CD4-positive, alpha-beta T cell treated with Interferon alpha-2 for 1 hour (primary cell): ENCODE measurements at places on chromosomes 6 and 20.
A peak's percentile ranks its signal among the peaks of the same experiment; 100 is the strongest.

DNA sequence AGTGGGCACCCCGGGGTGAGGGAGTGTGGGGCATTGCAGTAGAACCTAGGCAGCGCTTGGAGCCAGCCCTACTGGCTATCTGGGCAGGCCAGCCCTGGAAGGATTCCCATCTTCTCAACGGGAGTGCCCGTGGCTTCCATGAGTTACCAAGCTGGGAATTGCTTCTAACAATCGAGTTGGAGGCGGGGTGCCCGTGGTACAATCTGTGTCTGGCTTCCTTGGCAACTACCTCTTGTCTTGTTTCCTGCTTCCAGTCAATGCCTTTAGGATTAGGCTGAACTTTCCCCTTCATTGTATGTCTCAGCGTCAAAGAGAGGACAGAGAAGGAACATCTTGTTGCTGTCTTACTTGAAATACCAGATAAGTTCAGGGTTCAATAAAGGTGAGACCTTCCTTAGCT lies 33.3 kb downstream of the PPP1R14C start:
- no peak for DNase-seq

- DNase-seq, result peak; percentile 21
Measured at GRCh38 chr20:32965581-32966373, 38.5 kb downstream of the SUN5 start.

DNA sequence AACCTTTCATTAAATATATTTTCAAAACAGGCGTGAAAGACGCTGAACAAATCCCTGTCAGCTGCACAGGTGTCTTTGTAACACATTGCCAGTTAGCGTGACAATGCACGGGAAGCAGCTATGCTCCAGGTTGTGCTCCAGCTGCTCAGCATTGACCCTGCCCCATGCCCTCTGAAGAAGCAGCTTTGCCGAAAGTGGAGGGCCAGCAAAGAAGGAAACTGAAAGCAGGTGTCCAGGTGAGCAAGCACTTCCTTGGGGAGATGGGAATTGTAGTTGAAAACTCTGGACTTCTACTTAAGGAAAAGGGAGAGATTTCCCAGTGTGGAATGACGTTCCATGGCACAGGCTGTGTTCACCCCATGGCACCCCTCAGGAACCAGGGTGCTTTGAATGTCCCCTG lies 125.7 kb downstream of the TTLL2 start:
- DNase-seq, result no peak

GRCh38 chr6:33193619-33194018 lies 1.4 kb upstream of the COL11A2 start:
- DNase-seq, result no peak

DNA sequence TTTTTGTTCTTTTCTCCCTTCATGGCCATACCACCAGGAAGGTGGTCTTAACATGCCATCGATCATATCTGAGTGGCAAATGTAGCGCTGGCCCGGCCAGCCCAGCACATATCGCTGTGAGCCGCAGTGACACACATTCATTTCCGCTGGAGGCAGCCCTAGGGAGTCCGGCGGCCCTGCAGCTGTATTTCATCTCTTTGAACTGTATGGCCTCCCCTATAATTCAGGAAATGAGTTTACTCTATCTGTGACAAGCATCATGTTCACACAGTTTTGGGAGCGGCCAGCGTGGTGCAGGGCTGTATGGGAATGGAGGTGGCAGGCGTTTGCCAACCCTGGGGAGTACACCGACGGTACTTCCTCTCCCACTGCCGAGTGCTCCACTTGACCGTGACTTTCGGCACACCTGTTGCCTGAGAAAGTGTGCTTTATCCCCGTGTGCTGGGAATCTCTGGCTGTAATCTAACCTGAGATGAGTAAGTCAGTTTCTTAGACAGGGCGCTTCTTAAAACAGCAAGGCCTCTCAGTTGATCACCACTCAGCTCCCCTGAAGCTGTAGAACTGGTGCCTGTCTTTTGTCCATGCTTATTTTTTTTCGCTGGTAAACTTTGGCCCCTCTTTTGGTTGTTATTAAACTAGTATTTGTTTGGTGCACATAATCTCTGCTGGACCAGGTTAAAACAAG lies 257.1 kb upstream of the TAB2 start:
- DNase-seq, result peak; percentile 43

- DNase-seq, result no peak
Measured at GRCh38 chr6:83952830-83953229, 80.7 kb upstream of the MRAP2 start.

- no peak for DNase-seq
Measured at GRCh38 chr20:63360850-63361518, at the start of gene CHRNA4. TSS of gene CHRNA4 (minus strand) at chr20:63361349. CDS start at chr20:63361165, 184 bp downstream.

- no peak for DNase-seq
Measured at GRCh38 chr20:1813674-1814635, 81.3 kb upstream of the SIRPA start.

DNA sequence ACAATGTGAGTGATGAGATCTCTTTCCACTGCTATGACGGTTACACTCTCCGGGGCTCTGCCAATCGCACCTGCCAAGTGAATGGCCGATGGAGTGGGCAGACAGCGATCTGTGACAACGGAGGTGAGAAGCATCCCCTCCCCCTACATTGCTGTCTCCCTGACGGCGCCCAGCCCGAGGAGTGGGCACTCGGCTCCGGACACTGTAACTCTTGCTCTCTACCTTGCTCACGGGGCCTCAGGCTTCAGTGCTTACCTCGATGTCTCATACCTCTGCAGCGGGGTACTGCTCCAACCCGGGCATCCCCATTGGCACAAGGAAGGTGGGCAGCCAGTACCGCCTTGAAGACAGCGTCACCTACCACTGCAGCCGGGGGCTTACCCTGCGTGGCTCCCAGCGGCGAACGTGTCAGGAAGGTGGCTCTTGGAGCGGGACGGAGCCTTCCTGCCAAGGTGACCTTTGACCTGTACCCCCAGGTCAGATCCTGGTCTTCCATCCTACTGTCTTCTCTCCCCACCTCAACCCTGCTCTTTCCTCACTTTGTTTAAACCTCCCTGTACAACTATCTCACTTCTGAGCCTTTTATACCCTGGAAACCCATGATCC lies 1.3 kb downstream of the CFB start:
- DNase-seq, result no peak

- no peak for DNase-seq
Measured at GRCh38 chr6:75290136-75290945, 5.7 kb upstream of the TMEM30A start.

DNA sequence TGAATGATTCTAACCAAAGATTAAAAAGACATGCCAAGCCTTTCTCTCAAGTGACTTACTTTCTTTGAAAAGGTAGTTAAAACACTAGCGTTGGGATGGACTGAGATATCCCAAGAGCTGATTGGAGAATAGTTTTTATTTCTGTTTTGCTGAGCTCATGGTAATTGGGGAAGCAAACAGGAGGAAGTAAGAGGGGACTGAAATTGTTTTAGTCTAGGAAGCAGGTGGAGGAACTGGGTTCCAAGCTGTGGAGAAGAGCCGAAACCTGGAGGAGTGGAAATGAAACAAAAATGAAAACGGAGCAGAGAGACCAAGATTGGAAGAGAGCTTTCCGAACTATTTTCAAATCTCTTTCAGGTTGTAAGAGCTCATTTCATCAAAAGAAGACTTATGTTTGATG lies 59.9 kb upstream of the TENT5A start:
- no peak for DNase-seq

GRCh38 chr6:89862698-89863097 lies 31.6 kb upstream of the GJA10 start:
- no peak for DNase-seq

- DNase-seq, result peak; percentile 17
Measured at GRCh38 chr6:10838794-10839333, 525 bp upstream of the MAK start.

- no peak for DNase-seq
Measured at GRCh38 chr6:3809982-3810381, 39.2 kb upstream of the FAM50B start.

DNA sequence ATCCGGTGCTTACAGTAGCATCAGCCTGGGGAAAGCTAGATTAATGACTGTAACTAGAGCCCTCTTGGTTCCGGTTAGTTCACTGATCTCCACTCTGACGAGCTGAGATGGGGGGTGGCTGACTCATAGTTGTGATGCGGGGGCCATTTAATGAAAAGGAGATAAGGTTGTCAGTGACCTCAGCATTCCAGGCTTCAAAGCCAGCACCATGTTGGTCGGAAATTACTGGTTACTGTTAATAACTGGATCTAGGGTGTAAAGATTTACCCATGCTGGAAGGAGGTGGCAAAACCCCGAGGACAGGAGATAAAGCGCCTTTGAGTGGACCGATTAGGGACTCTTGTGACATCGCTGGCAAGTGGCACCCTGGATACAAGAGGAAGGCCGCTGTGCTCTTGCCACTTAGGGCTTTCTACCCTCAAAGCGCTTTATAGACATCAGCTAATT lies 21.1 kb downstream of the FOXC1 start:
- no peak for DNase-seq

- no peak for DNase-seq
Measured at GRCh38 chr20:41261790-41262717, 55.5 kb downstream of the ZHX3 start.

- DNase-seq, result no peak
Measured at GRCh38 chr6:63305277-63305676, 14.5 kb downstream of the LGSN start.

- no peak for DNase-seq
Measured at GRCh38 chr6:7271205-7271534, 41.8 kb downstream of the SSR1 start.

DNA sequence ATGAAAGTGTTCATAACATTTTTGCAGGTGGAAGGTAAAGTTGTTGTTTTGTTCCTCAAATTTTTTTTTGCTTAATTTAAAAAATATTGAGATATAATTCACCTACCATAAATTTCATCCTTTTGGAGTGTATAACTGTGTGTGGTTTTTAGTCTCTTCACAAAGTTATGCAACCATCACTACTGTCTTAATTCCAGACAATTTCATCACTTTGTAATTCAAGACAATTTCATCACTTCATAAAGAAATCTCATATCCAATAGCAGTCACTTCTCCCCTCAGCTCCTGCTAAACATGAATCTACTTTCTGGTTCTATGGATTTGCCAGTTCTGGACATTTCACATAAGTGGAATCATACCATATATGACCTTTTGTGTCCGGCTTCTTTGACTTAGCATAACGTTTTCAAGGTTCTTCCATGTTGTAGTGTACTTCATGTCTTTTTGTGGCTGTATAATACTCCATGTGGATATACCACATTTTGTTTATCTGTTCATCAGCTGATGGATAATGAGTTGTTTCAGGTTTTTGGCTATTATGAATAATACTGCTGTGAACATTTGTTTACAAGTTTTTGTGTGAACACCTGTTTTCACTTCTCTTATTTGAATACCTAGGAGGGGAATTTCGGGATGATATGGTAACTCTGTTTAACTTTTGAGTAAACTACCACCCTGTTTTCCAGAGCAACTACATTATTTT lies 18.8 kb downstream of the ZFAND3 start:
- DNase-seq, result no peak

- no peak for DNase-seq
Measured at GRCh38 chr6:167742719-167743303, 83.9 kb upstream of the AFDN start.

- DNase-seq, result no peak
Measured at GRCh38 chr20:48349656-48350055, 478.1 kb downstream of the PREX1 start.

- DNase-seq, result peak; percentile 54
Measured at GRCh38 chr20:62795023-62795761, 1.1 kb upstream of the MRGBP start.

DNA sequence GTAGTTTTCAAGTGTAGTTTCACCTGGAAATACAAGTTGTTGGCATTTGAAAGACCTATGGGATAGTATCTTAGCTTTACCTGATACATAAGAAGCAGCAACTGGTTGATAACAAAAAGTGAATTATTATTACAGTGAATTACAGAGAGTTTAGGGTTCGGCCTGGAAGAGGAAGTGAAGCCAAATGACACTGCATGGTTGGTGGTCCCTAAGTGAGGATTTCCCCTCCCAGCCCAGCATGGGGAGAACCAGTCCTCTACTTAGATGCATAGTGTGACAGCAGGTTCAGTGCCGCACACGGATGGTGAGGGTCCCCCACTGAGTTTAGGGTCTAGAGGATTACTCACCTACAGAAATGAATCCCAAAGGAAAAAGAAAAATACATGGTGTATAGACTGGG lies 18.1 kb downstream of the HLA-DPB1 start:
- DNase-seq, result no peak

DNA sequence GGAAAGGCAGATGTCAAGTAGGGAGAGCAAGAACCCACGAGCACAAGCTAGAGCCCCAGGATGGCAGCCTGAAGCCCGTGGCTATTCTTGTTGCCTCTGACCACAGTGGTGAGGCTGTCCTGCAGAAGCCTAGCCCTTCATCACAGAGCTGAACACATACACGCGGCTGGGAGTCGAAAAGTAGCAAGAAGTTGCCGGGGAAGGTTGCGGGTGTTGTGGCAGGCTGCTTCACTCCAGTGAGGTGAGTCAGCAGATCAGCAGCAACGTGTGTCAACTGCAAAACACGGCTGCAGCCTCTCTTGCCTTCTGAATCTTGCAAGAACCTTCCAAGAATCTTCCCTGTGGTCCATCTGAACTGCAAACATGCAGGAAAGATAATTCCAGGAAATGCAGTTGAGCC lies 10.6 kb upstream of the STX16 start:
- DNase-seq, result no peak

DNA sequence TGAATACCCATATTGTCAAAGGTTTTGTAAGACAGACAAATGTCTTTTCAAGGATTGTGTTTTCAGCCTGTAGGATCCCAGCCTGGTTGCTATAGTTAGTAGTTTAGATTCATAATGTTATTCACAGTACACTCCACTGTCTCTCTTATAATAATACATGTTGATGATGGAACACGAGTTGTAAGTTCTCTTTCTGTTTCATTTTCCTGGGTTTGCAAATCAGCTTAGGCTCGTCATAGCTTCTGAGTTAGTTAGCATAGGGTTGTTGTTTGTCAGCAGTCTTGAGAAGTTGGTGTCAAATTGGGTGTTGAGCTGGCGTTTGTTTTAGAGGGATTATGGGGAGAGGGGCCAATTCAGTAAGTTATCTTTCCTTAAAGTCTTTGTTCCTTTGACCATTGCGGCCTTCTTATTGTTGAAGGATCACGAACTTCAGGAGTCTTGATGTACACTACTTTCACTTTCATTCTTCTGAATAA lies 45.8 kb downstream of the QKI start:
- peak; percentile 58 for DNase-seq

DNA sequence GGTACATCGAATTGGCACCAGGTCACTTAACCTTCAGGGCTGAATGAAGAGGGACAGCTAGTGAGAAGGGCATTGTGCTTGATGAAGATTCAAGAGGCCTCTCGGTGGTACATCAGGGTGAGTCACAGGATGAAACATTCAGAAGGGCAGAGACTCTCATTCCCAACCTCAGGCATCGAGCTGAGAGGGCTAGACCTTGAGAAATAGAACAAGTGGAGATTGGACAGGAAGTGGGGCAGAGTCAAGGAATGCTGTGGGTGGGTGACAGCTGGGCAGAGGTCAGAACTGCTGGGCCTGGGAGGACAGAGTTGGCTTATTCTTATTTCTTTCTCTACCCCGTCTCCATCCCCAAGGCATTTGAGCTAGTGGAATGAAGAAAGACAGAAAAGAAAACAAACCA lies 126.0 kb downstream of the SCML4 start:
- DNase-seq, result no peak

DNA sequence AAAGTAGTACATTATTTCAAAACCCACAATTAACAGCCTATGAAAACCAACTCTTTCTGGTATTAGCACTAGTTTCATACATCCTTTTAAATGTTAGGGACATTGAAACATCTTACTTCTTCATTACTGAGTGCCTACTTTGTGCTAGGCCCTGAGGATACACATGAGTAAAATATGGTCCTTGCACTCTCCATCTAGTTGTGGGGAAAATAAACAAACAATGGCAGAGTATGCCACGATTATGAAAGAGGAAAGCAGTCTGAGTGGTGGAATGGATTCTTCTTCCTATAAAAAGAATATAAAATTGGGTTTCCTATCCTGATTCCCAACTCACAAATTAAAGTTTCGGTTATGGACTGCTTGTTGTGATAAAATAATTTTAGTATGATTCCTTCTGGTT lies 84.9 kb downstream of the ATXN1 start:
- no peak for DNase-seq
